ENCODE measurements at places on chromosomes 7 and 10.
A peak's percentile ranks its signal among the peaks of the same experiment; 100 is the strongest.

DNA sequence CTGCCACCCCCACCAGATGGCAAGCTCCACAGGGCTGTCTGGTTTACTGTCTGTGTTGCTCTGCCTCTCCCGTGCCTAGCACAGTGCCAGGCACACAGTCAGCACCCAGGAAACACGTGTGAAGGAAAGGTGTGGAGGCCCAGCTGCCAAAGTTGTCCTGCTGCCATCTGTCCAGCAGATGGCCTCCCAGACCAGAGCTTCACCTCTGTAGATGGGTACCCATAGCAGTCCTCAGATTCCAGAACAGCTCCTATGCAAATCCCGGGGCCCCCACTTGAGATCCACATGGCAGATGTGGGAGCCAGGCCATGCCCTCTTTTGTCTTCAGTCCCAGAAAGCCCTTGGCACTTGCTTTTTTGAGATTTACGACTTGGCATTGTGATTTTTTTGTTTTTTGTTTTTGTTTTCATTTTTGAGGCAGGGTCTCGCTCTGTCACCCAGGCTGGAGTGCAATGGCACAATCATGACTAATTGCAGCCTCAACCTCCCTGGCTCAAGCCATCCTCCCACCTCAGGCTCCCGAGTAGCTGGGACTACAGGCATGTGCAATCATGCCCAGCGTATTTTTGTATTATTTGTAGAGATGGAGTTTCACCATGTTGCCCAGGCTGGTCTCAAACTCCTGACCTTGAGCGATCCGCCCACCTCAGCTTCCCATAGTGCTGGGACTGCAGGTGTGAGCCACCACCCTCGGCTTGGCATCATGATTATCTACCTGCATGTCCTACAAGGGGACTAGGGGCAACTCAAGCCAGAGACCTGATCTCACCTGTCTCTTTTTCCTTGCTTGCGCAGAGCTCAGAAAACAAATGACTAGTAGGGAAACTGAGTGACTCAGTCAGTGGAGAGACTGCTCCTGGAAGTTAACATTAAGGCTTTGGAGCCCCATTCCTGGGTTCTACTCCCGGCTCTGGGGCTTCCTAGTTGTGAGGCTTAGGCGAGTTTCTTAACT is 16.9 kb upstream of the PALD1 start:
- DNase-seq = peak; percentile 50

DNA sequence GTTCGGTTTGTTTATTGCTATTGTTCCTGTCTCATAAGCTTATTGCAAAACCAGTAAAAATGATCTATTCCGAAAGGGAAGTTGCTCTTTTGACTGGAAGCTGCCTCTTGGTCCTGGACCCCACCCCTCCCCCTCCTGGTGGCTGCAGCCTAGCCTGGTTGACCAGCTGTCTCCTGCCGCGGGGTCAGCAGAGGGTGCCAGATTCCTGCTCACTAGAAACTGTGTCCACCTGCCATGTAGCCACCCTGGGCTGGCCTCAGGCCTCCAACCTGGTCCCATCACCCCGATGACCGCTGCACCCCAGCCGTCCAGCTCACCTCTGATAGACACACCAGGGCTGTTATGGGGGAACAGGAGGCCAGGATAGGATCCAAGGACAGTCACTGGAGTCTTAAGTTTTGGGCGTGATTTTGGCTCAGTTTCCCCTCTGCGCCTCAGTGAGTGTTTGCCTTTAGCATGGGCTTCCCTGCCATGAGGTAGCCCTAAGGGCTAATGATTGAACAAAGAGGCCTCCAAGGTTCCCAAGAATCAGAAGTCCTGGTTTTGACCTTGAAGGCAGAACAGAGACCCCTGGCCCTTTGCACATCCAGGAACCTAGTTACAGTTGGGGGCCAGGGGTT is 32.9 kb upstream of the SLF2 start:
- no peak for DNase-seq

DNA sequence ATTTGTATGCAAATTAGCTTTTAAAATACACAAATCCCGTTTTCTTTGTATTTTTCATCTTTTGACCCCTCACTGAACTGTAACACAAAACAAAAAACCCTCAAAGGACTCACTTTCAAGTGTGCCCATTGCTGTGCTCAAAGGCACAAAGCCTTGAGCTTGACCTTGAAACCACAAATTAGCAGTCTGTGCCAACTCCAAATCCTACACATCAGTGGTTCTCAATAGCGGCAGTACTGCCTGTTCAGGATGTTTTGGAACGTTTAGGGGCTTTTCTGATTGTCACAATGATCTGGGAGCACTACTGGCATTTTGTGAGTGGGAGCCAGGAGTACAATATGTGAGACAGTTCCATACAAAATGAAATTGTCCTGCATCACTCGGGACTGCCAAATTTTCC is 55.5 kb downstream of the KDM7A start:
- peak; percentile 37 for DNase-seq

DNA sequence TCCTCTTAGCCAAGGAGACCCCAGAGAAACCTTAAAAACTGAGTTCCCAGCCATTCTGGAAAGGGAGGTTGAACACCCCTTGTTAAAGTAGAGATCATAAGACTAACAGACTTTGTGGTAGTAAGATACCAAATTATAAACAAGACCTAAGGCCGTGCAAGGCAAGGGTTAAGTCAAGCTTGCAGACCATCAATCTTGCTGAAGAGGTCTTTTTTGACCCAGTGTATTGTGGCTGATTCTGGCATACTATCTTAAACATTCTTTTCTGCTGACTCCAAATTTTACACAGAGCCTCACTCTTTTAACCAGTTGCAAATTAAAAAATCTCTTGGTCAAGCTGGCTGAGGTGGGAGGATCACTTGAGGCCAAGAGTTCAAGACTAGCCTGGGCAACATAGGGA is 1.2 kb upstream of the TBRG4 start:
- DNase-seq = peak; percentile 6

DNA sequence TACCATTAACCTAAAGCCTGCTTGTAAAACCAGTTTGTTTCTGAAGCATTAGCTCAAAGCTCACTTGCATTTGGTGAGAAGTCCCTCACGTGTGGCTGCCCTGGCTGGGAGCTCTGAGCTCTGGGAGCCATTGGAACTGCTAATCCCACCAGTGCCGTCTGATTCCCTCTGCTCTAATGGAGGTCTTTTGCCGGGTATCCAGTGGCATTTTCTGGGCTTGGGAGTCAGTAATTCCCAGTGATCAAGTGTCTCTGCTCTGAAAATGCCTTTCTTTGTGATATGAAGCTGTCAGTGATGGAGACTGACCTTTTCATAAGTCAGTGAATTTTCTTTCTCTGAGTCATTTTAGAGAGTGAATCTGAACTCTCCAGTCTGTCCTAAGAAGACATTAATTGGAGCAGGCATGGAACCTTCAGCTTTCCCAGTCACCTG is 36.9 kb upstream of the FAM20C start:
- no peak for DNase-seq

GRCh38 chr7:115099906-115100305 is 178.0 kb downstream of the MDFIC start:
- DNase-seq = peak; percentile 80

DNA sequence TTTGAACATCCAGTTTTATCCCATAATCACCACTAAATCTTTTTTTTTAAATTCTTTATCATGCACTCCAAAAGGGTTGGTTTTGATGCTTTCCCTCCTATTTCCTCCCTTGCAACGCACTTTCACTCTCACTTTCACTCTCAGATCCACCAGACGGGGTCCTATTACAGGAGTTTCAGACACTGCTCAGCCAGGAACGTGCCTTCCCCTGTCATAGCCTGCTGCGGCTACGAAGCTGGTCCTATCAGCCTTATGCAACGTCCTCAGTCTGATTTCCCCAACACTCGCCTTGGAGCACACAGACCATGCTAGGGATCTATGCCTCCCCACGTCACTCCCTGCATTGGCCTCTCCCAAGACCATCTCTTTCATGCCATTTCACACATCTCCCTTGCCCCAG is 23.4 kb downstream of the ZPBP start:
- peak; percentile 31 for DNase-seq

GRCh38 chr10:74049955-74050354 is 52.0 kb downstream of the VCL start:
- no peak for DNase-seq

DNA sequence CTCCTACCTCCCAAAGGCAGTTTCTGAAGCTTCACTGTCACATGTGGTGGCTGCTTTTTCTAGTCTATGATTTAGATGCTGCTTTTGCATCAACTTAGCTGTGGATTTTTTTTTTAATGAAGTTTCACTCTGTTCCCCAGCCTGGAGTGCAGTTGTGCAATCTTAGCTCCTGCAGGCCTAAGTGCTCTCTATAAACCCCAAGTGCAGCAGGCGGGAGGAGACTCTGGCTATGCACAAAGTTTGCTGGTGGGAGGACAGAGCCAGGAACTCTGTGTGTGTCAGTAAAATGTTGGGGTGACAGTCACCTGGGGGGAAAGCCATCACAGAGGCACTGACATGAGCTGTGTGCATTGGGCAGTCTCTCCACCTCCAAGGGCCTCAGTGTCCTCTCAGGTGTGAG is 138.8 kb upstream of the FAM20C start:
- no peak for DNase-seq

DNA sequence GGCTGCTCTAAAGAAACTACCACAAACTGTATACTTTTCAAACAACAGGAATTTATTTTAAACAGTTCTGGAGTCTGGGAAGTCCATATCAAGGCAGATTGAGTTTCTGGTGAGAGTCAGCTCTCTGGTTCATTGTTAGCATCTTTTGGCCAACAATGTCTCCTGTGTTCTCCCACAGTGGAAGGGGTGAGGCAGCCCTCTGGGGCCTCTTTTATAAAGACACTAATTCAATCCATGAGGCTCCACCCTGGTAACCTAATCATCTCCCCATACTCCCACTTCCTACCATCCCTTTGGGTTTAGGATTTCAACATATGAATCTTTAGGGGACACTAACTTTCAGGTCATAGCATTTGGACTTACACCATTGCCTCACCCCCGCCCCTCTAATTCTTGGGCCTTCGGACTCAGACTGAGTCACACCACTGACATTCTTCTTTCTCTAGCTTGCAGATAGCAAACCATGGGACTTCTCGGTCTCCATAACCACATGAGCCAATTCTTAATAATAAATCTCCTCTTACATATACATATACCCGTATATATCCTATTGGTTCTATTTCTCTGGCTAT is 64.3 kb upstream of the ANTXRL start:
- no peak for DNase-seq

DNA sequence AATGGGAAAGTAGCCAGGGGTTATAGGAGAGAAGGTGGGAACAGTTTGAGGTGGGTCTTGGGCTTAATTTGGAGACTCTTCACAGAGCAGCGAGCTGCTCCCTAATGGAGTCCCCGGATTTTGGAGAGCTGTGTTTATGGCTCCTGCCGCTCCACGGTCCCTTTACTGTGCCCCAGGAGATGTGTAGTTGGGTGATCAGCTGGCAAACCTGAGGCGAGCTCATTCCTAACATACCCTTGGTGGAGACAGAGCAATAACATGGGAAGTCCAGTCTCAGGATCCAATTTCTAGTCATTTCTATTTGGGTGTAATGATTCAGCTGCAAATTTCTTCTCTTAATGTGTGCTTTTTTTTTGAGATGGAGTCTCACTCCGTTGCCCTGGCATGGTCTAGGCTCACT is 1.5 kb downstream of the GARIN1A start:
- no peak for DNase-seq

GRCh38 chr7:35389636-35390035 is 135.7 kb upstream of the TBX20 start:
- DNase-seq = no peak

GRCh38 chr7:485188-486081 is 34.2 kb downstream of the PDGFA start:
- DNase-seq = no peak

GRCh38 chr7:93146036-93146435 is 2.1 kb downstream of the SAMD9L start:
- DNase-seq = no peak

DNA sequence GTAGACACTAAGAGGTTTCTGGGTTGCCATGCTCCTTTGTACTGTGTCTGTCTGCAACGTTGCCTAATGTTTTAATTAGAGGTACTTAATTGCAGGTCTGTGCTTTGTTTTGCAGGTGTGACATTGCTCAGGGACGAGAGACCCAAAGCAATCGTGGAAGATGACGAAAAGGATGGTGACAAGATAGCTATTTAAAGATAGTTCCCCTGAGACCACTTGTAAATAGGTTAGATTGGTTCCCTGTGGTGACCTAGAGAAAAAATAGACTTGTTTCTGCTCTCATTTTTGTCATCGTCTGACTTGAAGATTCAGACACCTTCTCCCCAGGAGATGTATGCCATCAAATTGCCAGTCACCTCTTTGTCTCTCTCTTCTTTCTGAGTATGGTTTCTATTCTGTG is 20.1 kb downstream of the PPP1R17 start:
- no peak for DNase-seq

DNA sequence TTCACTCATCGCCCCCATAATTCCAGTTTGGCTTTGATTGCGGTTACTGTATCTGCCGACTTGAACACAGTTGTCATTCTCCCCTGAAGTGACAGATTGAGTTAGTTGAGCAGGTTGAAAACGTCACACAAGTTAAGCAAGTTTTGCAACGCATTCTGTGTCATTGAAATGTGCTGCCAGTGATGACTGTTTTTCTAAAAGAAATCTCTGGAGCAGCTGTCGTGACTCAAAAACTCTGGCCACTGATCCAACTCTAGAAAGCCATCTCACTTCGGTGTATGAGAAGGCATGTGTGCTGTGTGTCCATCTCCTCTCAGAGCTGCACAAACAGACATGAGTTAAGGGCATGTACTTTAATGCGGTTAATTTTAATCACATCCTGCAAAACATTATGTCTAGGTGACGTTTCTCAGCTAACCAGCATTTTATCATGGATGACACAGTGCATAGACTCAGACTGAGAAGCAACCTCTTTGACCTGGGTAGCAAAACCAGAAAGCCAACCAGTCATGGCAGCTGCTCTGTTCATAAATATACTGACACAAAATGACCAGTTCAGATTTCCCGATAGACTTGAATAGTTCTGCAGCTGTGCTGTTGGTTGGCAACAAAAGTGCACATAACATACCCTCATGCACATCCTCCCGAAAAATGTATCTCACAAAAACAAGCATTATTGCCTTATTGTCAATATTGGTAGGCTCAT is 69.3 kb downstream of the CSTF2T start:
- DNase-seq = no peak

DNA sequence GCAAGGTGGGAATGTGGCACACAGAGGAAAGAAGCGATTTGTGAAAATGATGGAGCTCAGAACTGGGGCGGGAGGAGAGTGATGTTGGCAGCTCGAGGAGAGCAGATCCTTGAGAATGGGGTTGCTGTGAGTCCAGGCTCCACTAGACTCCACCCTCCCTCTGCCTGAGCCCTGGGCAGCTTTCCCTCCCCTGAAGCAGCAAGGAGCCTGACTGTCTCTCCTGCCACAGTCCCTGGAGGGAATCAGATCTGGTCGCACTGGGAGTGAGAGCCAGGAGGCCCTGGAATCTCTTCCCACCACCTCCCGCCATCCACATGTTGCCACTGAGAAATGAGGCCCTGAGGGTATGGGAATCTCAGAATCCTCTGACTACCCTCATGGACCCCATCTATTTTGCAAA is 362.7 kb downstream of the PLXNA4 start:
- no peak for DNase-seq

GRCh38 chr10:129388435-129388834 is 78.6 kb upstream of the MGMT start:
- DNase-seq = no peak

DNA sequence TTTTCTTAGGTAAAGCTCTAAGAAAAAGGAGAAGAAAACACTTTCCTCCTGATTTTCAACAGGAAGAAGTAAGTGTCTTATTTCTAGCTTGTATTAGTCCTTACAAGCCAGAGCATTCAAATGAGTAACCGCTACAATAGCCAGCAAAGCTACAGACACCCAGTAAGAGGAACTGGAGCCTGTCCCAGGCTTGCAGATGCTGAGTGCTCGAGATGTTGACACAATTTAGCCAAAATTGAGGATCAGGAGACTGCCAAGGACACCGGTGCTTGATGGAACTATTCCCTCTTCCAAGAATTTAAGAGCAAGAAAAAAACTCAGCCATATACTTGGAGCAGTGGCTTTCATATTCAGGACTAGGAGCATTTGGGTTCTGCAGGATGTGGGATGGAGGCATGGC is 149.3 kb upstream of the DPP6 start:
- no peak for DNase-seq

Data from astrocyte of the spinal cord (primary cell).